ENCODE measurements at places on chromosomes 5 and 9.
A peak's percentile ranks its signal among the peaks of the same experiment; 100 is the strongest.

DNA sequence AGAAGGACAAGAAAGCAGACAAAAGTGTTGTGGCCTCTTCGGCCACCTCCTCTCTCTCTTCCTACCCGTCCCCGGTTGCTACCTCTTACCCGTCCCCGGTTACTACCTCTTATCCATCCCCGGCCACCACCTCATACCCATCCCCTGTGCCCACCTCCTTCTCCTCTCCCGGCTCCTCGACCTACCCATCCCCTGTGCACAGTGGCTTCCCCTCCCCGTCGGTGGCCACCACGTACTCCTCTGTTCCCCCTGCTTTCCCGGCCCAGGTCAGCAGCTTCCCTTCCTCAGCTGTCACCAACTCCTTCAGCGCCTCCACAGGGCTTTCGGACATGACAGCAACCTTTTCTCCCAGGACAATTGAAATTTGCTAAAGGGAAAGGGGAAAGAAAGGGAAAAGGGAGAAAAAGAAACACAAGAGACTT, 2.4 kb downstream of the EGR1 start:
- DNase-seq, result no peak

- DNase-seq, result peak; percentile 16
These were observed 12.1 kb downstream of the PDCL start for GRCh38 chr9:122816163-122816867.

- no peak for DNase-seq
These were observed 379.9 kb upstream of the ACO1 start for GRCh38 chr9:32004431-32005076.

- DNase-seq, result no peak
These were observed 416.1 kb upstream of the CTNND2 start for GRCh38 chr5:12320331-12320730.

DNA sequence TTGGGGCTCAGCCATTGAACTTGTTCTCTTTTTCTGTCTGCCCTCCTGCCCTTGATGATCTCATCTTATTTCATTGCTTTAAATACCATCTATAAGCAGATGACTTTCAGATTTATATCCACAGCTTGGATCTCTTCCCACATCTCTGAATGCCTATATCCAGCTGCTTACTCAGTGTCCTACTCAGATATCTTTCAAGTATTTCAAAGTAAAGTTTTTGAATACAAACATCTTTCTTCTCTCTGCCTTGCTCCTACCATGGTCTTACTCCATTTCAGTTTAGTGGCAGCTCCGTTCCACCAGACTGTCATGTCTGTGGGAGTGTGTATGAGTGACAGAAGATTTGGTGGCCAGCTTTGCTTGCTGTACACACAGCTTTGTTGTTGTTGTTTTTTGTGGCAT, 59.7 kb downstream of the ERBIN start:
- DNase-seq, result no peak

DNA sequence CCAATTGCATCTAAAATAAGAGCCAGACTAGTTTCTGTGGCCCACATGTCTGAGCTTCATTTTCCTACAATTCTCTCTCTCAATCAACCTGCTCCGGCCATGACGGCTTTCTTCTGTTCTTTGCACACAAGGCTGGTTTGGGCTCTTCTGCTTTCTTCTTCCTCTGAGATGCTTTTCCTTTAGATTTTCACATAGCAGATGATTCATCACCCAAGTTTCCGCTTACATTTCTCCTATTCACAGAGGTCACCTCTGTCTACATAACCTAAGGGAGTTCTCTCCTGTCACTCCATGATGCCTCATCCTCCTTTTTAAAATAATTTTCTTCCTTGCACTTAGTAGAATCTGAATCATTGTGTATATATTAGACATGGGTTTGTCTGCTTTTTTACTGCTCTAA, 334.6 kb upstream of the TUSC1 start:
- DNase-seq, result no peak

- DNase-seq, result peak; percentile 53
These were observed 14.9 kb downstream of the IL4 start for GRCh38 chr5:132688536-132689339.

Measured in T-helper 2 cell treated with Interferon-gamma antibody and Interleukin-4, amounts not matched to agents 5 μg/mL and 100 μg/mL, for 36 hours (primary cell).